Kidney glomerular epithelial cell (primary cell): ENCODE measurements at places on chromosomes 4 and X.
A peak's percentile ranks its signal among the peaks of the same experiment; 100 is the strongest.

DNA sequence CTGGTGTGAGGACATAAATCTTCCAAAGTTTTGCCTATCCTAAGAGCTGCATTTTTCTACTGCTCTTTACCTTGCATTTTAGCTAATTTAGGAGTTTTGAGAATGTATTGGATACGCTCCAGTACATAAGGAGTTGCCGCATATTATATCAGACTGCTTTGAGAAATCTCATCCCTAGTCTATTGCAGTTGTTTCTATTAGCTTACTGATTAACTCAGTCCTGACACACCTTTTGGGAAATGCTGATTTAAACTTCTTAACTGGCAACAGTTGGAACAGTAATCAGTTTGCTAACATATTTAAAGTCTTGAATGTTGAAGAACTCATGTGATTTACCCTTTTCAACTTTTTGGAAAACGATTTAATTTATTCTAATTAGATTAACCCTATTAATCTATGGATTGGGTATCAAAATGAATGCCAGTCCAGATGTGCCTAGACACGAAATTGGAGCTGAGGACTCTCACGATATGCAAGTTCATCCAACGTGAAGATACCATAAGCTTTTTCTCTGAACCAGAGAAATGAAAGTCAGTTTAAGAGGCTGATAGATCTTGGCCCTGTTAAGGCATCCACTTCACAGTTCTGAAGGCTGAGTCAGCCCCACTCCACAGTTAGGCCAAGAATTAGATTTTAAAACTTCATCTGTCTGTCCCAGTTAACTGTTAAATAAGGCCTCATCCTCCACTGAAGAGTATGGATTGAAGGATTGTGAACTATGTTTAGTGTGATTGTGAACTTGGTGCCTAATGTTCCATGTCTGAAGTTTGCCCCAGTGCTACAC lies 90.0 kb downstream of the MAOA start:
- peak; percentile 19 for DNase-seq

- DNase-seq: no peak
Observed at GRCh38 chrX:81261576-81261975, 59.7 kb downstream of the SH3BGRL start.

- DNase-seq: no peak
Observed at GRCh38 chrX:11105080-11105479, 6.1 kb upstream of the HCCS start.

GRCh38 chr4:124737619-124738018 lies 25.1 kb upstream of the ANKRD50 start:
- no peak for DNase-seq

DNA sequence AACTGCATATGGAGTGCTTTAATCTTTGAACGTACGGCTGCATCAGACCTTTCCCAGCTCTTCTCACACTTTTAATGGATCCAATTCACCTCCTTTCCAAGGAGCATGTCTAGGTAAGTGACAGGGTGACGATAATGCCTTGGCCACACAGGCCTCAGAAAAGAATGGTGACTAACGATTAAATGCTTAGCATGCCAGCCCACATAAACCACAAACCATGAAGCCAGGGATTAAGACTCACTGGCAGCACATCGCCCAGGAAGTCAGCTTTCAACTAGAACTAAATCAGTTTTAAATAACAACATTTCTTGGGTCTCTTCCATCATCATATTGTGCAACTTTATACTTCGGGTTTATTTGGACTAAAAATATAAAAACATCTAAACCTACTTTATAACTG lies 28.7 kb downstream of the INPP4B start:
- DNase-seq: peak; percentile 76

- no peak for DNase-seq
Observed at GRCh38 chr4:142447009-142447408, 399.1 kb downstream of the INPP4B start.

- no peak for DNase-seq
Observed at GRCh38 chrX:35829501-35829900, 31.4 kb downstream of the MAGEB16 start.

DNA sequence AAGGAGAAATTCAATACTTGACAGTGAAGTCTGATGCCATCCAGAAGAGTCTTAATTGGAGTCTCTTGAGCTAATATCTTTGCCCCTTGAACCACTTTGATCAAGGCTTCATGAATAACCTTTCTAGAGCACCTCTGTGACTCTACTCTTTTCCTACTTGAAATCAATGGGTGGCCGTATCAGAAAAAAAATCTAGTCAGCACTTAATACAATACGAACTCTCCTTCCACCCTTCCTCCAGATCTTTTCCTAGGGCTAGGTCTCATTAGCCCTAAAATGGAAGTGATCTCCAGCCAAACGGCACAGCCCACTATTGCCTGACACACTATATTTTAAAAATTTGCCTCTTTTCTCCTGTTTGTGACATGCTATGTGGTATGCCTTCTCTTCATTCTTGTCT lies 129.6 kb upstream of the TLL1 start:
- DNase-seq: no peak

- no peak for DNase-seq
Observed at GRCh38 chr4:48664938-48665337, 115.1 kb downstream of the FRYL start.

DNA sequence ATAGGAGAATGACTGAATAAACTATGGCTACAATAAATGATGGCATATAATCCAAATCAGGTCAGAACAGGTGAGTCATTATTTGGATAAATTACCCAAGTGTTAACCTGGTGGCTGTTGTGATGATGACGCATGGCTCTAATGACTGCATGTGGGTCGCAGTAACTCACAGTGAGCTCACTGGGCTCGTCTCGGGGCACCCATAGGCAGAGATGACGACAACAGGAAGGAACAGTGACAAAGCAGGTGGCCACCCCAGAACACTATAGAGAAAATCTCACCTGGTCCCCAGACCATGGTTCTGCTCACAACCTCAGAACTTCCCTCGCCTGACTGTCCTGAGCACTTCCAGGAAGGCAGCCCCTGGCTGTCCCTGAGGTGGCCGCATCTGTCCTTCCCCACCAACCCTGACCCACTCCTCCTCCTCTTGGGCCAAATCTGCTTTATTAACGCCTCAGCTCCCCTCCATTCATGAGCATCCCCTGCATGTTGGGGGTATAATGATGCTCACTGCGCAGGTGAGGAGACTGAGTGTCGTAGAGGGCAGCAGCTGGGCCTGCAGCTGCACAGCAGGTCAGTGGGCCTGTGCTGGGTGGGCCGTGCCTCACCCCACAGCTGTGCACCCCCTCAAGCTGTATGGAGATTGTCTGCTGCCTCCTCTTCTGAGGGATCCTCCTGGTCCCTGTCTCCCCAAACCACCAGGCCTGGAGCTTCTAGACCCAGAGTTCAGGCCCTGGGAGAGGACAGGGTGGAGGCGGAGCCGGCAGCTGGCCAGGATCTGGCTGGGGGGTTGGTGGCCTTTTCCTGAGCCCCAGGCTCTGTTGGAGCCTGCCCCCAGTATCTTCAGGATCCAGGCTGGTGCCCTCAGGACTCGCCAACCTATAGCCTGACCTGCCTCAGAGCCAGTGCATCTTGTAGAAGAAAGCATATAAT lies 30.9 kb upstream of the FAM156A start:
- no peak for DNase-seq

DNA sequence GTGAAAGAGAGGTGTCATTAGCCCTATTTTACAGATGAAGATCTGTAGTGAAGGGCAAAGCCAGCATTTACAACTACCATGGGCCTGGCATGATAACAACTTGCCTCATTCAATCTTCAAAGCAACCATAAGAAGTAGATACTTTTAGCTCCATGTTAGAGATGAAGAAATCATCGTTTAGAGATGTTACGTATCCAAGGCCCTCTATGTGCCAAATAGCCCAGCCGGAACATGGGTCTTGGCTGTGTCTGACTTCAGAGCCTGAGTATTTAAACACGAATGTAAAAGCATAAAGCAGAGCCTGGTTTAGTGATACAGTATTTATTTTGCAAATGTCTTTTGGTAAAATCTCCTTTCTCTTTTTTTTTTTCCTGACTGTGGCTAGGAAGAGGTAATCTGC lies 197.1 kb downstream of the RASL11B start:
- no peak for DNase-seq
